Ecto neural progenitor cell (in vitro differentiated cells): ENCODE measurements at places on chromosomes 6 and 20.

GRCh38 chr6:147397306-147397705 lies 111.2 kb upstream of the SAMD5 start:
- no peak for DNase-seq

- DNase-seq, result no peak
Measured at GRCh38 chr20:2826655-2827054, 10.5 kb downstream of the TMEM239 start.

GRCh38 chr6:25193460-25194171 lies 85.6 kb upstream of the CARMIL1 start:
- DNase-seq, result no peak

- no peak for DNase-seq
Measured at GRCh38 chr6:96659084-96659845, 96.3 kb downstream of the FHL5 start.

- DNase-seq, result no peak
Measured at GRCh38 chr20:38217791-38218565, 42.6 kb downstream of the KIAA1755 start.

GRCh38 chr20:24493661-24494459 lies 24.4 kb downstream of the SYNDIG1 start:
- no peak for DNase-seq

DNA sequence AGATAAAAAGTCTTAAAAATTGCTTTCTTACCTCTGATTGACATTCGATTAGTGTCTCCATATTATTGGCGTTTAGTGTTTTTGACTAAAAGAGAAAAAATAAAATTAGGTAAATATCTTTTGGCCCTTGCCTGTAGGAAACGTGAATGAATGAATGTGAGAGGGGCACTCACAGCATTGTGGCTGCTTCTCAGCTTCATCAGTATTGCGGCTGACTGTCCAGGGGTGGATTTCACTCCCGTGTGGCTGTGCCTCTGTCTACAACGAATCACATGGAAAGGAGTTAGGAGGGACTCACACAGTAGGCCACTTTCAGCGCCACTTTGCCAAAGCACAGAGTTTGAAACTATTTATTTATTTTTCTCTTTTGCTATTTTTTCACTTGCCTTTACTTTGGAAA lies 844 bp downstream of the TAGAP start:
- no peak for DNase-seq
